ENCODE measurements at places on chromosomes 13 and 19.

DNA sequence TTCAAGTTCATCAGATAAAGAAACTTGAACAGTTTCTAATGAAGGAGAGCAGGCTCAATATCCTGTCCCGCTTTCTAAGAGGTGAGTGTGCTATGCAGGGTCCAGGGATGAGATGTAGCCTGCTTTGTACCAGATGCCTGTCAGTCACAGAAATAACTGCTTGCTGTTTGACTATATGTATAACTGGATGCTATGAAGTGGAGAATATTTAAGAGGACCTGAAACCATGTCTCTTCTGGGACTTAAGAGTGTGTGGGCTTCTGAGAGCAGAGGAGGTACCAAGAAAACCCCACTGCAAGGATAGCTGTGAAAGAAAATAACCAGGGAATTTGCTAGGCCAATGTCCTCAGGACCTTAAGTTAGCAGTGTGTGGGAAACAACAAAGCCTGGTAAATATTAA, 246.3 kb upstream of the RFC3 start:
- DNase-seq: no peak

DNA sequence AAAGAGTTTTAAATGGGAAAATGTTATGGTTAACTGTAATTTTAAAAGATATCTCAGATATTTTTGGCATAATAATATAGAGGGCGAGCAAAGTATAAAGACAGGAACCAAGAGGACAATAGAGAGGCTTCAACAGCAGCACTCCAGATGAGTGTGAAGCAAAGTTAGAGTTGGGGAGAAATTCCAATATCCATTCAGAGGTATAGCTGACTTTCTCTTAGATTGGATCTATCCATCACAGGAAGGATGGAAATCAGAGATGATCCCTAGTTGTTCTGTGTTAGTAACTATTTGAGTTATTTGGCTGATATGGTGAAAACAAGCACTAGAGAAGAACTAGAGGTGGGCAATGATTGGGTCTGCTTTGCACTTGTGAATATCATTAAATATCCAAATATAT, 786.0 kb upstream of the KLHL1 start:
- no peak for DNase-seq

DNA sequence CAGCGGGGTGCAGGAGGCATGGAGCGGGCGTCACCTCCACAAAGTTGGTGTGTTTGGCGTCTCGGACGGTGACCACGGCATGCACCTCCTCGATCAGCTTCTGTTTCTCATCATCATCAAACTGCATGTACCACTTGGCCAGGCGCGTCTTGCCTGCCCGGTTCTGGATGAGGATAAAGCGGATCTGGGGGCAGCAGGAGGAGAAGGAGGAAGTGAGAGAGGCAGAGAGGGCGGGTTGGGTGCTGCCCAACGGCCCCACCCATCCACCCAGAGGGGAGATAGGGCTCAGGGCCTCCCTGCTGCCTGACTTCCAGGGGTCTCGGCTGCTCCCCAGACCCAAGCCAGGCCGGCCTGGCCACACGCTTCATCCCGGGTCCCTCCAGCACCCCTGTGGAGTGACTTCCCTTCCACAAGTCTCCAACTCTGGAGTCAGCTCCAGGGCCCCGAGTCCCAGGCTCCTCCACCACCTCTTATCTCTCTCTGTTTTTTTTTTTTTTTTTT, 4.6 kb downstream of the AP2S1 start:
- no peak for DNase-seq

GRCh38 chr19:43768273-43769050, 12.3 kb downstream of the KCNN4 start:
- DNase-seq: no peak

- DNase-seq: peak; percentile 87
Observed at GRCh38 chr19:3274942-3275582, 50.6 kb downstream of the CELF5 start.

DNA sequence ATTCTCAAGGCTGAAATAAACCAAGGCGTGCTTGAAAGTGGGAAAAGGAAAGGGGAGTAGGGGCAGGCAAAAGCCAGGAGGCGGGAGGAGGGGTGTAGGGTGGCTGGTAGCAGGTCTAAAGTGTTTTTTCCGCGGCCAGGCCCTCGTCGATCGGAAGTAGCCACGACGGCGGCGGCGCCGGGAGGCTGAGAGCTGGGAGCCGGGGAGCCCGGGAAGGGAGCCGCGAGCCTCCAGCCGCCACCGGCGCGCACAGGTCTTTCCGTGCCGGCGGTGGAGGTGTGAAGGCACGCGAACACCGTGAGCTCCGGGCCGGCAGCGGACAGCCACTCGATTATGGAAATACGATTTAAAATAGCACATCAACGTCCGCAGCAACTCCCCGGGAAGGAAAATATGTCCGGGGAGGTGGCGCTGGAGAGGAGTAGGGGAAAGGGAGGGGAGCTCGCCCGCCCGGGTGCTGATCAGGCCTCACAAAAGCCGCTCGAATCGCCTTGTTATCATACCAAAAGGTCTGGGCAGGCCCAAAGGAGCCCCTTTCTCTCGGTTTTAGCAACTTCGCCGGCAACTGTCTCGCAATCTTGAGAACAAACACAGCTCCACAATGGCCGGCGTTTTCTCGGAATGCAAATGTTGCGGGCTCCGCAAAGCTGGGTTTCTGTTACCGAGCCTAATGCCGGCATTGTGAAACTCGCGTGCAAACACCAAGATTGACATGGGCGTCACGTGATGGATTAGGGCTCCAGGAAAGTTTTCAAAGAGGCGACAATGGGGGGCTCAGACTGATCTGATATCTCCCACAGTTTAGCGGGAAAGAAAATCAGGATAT, 2.9 kb upstream of the PCDH8 start:
- peak; percentile 49 for DNase-seq

- no peak for DNase-seq
Observed at GRCh38 chr19:49205114-49205513, 47.5 kb downstream of the TRPM4 start.

GRCh38 chr19:15331419-15332310, 674 bp downstream of the BRD4 start:
- peak; percentile 39 for DNase-seq

GRCh38 chr13:25232937-25233515, 54.3 kb downstream of the MTMR6 start:
- DNase-seq: peak; percentile 24

DNA sequence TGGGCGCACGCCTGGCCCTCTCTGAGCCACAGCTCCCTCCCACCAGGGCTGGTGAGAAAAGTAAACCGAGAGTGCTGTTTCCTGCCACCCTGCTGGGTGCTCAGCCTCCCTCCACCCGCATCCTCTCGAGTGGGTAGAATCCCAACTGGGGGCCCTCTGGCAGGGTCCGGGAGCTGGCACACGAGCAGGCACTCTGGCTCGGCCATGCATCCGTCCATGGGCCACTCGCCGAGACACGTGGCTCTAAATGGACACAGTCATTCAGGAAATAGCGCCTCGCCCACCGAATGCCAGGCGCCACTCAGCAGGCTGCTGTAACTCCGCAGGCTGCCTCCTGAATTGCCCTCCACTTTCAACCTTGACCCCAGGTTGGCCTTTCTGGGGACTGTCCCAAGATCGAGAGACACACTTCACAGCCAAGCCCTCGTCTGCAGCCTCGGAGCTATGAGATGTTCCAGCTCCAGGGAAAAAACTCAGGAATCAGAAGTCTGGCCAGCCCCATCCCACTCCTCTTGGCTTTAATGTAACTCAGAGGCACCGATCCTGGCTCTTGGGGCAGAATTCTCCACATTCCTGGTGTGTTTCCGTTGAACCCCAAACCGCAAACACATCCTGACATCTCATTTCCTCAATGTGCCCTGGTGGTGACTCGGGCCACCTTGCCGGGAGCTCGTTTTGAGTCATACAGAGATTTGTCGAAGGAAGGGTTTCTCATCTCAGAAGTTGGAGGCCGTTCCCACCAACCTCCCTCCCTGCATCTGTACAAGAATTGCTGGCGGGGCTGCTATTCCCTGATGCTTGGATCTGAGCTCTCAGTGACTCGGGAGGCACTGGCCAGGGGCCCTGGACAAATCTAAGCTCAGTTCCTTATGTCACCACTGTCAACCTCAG, 14.1 kb downstream of the KLF2 start:
- DNase-seq: no peak

GRCh38 chr13:25286308-25286968, 850 bp downstream of the MTMR6 start:
- DNase-seq: peak; percentile 28

DNA sequence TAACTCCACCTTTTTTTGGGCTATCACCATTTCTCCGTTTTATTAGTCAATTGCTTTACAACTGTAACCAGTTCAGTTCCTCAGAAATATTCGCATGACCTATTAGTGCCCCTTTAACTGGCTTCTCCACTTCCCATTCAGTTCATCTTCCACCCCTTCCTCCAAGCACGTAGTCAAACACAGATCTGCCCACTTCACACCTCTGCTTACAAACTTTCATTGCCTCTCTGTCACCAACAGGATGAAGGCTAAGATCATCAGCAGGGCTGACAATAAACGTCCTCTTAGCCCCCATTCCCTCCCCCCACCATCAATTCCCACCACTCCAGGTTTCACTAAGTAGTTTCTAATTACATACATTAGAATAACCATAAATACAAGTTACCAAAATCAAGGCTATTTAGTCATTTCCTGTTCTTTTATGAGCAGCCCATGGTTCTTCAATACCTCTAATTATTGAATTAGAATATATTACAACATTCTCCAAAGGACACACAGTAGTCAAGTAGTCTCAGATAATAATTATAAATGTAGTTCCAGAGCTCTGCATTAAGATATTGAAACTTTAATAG, 95.7 kb downstream of the SPRY2 start:
- DNase-seq: no peak

- no peak for DNase-seq
Observed at GRCh38 chr13:100835695-100836094, 161.1 kb upstream of the TMTC4 start.

DNA sequence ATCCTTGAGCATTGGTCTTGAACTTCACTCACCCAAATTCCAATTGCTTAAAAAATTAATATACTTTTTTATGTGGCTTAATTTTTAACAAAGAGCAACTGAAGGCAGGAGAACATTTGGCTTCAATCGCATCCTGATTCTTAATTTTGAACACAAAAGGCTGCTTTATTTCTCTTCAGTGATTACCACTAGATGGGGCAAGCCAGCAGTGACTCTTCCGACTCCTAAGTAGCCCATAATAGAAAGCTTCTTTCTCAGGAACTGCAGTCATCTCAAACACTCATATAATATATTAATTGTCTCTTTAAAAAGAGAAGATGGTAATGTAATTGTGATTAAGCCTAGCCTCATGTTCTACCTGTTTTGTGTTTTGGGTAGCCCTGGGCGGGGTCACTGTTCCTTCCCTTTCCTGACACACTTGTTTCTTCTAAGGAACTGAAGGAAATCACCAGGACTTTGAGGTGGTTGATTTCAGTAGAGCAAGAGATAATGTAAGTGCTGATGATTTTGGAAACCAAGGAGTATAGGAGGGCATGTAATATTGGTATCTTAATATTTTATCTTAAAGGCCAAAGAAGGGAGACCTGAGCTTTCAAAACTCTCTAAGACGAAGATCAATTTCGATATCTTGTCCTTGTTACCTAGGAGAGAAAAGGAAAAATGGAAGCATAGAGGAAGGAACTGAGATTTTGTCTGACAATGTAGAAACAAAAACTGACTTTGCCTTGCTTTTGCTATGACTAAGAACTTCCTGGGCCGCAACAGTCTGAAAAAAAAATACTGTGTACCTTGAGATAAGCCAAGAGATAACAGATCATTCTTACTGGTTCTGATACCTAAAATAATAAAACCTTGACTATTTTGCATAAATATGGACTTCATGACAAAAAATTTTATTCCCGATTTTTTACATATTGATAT, 73.1 kb downstream of the TNFSF13B start:
- no peak for DNase-seq

DNA sequence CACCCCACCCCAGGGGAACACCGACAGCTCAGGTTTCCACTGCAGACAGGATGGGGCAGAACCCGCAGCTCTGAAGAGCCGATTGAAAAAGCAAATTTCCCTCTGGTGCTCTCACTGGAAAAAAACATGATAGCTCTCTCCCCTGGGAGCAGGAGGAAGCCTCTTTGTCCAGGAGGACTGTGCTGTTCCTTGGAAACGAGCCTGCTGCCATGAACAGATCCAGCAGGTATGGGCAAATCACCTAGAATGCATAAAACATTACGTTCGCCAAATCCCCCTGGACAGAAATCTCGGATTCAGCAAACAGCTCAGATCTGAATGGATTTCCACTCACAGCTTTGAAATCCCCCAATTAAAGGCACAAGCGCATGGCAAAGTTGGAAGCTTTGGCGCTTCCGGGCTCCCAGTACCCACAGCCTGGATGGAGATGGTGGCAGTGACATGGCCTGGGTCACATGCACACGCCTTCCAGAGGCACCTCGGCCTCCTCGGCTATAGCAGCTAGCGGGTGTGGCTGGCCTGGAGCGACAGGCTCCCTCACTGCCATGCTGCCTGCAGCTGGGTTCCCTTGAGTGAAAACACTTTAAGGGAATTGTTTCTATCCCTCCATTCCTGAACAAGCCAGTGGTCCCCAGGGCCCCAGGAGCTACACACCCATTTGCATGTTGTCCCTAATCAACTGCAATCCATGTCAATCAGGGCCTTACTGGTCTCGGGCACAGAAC, 59.1 kb downstream of the CEBPG start:
- no peak for DNase-seq

DNA sequence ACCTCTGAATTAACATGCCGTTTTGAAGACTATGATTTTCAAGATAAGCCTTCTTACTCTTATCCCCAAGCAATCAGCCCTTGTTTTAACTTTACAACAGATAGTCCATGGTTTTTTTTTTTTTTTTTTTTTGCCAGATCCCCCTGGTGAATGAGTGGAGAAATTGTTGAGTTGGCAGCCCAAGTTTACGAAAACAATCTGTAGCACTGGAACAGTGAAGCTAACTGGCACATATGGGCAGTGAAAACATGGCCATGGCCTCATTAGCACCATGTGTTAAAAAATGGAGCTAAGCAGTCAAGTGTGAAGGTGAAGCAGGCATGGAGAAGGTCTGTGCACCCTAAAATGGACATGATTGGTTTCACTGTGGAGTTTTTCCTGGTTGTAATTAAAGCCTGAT, 812.1 kb upstream of the MIR17HG start:
- DNase-seq: no peak

GRCh38 chr13:112204346-112205327, 137.7 kb downstream of the SOX1 start:
- DNase-seq: no peak

DNA sequence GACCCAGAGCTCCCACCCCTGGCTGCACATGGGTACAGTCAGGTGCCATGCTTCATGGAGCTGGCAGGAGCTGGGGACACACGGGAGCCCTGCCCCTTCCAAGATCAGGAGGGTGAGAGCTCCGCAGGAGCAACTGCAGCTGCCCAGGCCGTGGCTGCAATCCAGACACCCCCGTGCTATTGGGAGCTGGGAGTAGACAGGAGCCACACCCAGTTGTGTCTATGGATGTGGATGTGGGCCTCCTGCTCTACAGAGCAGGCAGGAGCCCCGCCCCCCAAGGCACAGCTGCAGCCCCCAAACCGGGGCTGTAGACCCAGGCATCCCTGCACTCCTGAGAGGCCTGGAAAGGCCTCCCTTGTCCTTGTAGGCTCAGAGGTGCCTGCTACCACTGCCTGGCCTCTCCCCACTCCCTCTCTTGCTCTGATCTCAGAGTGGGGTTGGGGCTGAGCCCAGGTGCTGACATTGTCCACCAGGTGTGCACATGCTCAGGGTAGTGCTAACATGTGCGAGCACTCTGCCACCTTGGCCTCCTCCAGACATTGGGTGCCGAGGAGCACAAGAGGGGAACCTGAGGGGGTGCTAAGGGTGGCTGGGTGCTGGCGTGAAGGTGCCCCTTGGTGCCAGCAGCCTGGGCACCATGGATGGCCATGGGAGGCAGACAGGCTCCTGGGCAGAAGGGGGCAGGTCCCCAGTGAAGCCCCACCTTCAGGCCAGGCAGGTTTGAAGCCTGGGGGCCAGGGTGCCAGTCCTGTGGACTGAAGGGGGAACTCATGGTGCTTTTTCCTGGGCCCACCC, 8.0 kb upstream of the BAX start:
- no peak for DNase-seq

Measured in HuH-7 (cell line).